ENCODE measurements at places on chromosomes 2 and 18.
A peak's percentile ranks its signal among the peaks of the same experiment; 100 is the strongest.

DNA sequence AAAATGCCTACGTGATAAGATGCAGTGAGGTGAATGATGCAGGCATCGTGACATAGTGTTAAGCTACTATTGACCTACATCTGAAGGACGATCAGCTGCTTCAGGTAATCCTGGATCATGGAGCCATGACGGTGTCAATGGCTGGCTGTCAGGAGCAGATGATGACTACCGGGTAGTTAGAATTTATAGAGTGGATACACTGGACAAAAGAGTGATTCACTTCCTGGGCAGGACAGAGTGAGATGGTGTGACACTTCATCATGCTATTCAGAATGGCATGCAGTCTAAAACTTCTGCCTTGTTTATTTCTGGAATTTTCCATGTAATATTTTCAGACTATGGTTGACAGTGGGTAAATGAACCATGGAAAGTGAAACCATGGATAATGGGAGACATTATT is 29.5 kb downstream of the METTL8 start:
- no peak for DNase-seq

DNA sequence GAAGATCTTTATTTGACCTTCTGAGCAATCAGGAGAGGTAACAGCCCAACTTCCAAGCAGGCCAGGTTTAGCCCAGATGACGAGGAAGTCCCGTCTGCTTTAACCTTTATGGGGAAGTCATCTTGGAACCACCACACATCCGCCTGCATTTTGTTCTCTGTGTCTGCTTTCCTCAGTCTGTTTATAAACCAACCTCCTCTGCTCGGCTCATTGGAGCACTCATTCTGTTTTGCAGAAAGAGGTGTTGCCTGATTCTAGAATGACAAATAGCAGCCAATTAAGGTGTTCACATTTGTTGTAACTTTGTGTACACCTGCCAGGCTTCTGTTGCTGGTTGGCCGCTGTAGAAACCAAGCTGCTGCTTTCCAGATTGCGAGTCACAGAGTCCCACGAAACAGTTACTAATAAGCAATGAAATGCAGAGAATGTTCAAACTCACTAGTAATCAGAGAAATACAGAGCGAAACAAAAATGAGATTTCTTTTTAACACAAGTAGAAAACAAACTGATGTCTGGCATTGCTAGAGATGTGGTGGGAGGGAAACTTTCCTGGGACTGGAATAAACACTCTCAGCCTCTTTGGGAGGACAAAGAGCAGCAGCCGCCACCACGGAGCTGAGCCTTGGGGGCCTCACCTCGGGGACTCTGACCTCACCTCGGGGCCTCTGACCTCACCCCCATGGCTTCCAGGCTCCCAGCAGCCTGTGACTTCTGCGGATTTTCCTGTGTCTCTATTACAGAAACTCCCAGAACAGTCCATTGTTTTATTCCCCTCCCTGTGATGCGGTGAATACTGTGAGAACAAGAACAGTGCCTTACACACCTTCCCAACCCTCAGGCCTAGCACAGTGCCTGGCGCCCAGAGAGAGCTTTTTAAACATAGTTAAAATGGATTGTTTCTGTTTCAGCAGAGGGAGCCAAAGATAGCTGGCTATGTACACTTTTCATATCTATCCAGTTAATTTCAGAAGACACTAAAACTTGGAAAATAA is 64.0 kb downstream of the MBP start:
- DNase-seq, result no peak

DNA sequence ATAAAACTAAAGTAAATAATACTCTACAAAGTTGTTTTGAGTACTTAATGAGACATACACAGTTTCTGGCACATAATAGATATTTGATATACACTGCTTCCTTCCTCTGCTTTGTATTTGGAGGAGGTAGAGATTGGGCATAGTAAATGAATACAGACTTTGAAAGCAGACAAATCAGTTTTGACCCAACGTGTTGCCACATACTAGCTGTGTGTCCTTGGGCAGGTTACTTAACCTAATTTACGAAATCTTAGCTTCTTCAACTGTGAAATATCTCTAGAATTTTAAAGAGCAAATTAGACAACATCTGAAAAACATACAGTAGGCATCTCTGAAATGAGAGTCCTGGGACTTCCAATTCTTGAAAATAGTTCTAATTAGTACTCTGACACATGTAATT is 425.4 kb downstream of the TGIF1 start:
- DNase-seq, result no peak

- DNase-seq, result peak; percentile 84
Measured at GRCh38 chr2:178506524-178506923, 26.3 kb downstream of the PLEKHA3 start.
